ENCODE measurements at places on chromosomes 3 and 15. TPM values are rescaled to one million over a fixed set of nuclear protein-coding genes. Genes with fewer than 3 reads are reported as not detected.

The ZNF621 gene
- 22.5 TPM for total RNA-seq

The ITIH1 gene
- not detected for total RNA-seq

The ADAMTS9 gene
- 22.6 TPM for total RNA-seq

The SV2B gene
- total RNA-seq, result not detected

- H3K27me3 ChIP-seq, result no peaks in the 10 kb centered on the region
- no peak overlapping the region for H3K4me3 ChIP-seq
- no peaks in the 10 kb centered on the region for H3K36me3 ChIP-seq
- H3K4me1 ChIP-seq, result peaks cover 3% of the 10 kb centered on the region
- H3K27ac ChIP-seq, result no peak overlapping the region
Observed at GRCh38 chr3:128210711-128211110, 57.4 kb downstream of the EEFSEC start.

DNA sequence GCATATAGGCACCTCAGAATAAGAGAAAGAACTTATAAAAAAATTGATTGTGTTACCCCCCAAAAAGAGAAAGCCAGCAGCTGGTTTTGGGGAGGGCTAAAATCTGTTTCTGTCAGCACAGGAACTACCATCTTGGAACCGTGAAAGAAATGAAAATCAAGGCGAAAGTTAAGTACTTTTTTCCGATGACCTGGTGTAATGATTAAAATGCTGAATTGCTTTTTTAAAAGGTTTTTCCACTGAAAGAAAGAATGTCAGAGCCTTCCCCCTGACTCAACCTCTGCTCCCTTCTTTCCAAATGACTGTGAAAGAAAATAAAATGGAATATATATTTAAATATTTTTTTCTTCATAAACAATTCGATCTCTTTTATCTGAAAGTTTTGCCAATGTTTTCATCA, 570.5 kb upstream of the CFAP20DC start:
- H3K36me3 ChIP-seq, result no peaks in the 10 kb centered on the region
- H3K27me3 ChIP-seq, result no peaks in the 10 kb centered on the region
- no peak for DNase-seq
- no peaks in the 10 kb centered on the region for H3K4me1 ChIP-seq
- H3K27ac ChIP-seq, result no peak overlapping the region
- H3K4me3 ChIP-seq, result no peak overlapping the region

GRCh38 chr3:18245721-18246120, 179.4 kb downstream of the SATB1 start:
- no peaks in the 10 kb centered on the region for H3K4me1 ChIP-seq
- DNase-seq, result no peak
- no peaks in the 10 kb centered on the region for H3K27me3 ChIP-seq
- H3K27ac ChIP-seq, result no peak overlapping the region
- no peak overlapping the region for H3K4me3 ChIP-seq
- H3K36me3 ChIP-seq, result no peaks in the 10 kb centered on the region

DNA sequence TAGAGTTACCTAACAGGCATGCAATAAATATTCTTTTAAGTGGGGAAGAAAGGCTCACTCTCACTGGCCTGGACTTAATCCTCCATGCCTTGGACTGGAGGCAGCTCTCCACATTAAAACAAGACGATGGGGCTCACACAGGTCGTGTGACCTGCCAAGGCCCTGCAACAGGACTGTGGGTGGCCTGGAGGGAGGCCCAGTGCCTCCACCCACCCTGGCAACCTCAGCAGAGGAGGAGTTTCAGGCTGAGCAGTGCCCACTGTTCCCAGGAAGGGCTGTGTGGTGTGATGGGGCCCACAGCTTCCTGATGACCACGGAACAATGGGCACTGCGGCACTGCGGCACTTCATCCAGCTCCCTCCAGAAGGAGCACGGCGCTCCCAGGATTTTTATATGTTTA, 5.5 kb downstream of the UROC1 start:
- no peaks in the 10 kb centered on the region for H3K36me3 ChIP-seq
- no peak for DNase-seq
- H3K4me1 ChIP-seq, result no peaks in the 10 kb centered on the region
- no peaks in the 10 kb centered on the region for H3K27me3 ChIP-seq
- no peak overlapping the region for H3K27ac ChIP-seq
- H3K4me3 ChIP-seq, result no peak overlapping the region

GRCh38 chr3:121648219-121648958, 12.3 kb downstream of the HCLS1 start:
- H3K27ac ChIP-seq, result no peak overlapping the region
- no peak for DNase-seq
- H3K4me1 ChIP-seq, result peaks cover 11% of the 10 kb centered on the region
- no peak overlapping the region for H3K4me3 ChIP-seq
- no peaks in the 10 kb centered on the region for H3K27me3 ChIP-seq

- H3K4me3 ChIP-seq, result no peak overlapping the region
- peaks cover 23% of the 10 kb centered on the region for H3K27me3 ChIP-seq
- no peaks in the 10 kb centered on the region for H3K36me3 ChIP-seq
- H3K27ac ChIP-seq, result no peak overlapping the region
- no peak for DNase-seq
Observed at GRCh38 chr3:126398423-126399350, 4.0 kb downstream of the CFAP100 start.

All from endothelial cell of umbilical vein (primary cell).